Stimulated activated CD4-positive, alpha-beta T cell treated with anti-CD3 and anti-CD28 coated beads, TNF-alpha, amount 100 ng/mL, for 1 hour (primary cell): ENCODE measurements at places on chromosomes 16 and 17.
A peak's percentile ranks its signal among the peaks of the same experiment; 100 is the strongest.

- no peak for DNase-seq
Observed at GRCh38 chr17:49508061-49508865, 13.2 kb downstream of the NGFR start.

GRCh38 chr16:71357681-71358080, 842 bp upstream of the CALB2 start:
- DNase-seq = no peak

DNA sequence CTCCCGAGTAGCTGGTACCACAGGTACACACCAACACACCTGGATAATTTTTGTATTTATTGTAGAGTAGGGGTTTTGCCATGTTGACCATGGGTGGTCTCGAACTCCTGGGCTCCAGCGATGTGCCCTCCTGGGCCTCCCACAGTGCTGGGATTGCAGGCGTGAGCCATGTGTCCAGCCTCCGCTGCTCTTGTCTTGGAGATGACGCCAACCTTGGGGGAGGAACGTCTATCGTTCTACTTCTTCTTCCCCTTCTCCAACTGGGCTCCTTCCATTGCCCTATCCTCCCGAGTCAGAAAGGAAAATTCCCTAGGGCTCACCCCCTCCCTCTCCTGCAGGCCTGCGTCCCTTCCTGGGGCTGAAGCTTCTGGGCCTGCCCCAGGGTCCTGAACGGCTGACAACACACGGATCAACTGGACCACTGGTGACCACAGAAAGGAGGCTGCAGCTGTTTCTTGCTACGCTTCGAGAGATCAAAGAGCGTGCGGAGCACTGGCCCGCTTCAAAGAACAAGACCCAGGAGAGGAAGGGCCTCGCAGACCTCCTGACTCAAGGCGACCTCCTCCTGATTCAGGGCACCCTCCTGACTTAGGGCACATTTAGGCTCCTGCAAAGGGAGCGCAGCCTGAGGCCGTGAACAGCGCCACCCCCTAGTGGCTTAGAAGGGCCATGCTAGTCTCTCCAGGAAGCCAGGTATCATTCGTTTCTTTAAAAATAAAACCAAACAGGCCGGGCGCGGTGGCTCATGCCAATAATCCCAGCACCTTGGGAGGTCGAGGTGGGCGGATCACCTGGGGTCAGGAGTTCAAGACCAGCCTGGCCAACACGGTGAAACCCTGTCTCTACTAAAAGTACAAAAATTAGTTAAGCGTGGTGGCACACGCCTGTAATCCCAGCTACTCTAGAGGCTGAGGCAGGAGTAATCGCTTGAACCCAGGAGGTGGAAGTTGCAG, 48.5 kb upstream of the HELZ start:
- peak; percentile 28 for DNase-seq

DNA sequence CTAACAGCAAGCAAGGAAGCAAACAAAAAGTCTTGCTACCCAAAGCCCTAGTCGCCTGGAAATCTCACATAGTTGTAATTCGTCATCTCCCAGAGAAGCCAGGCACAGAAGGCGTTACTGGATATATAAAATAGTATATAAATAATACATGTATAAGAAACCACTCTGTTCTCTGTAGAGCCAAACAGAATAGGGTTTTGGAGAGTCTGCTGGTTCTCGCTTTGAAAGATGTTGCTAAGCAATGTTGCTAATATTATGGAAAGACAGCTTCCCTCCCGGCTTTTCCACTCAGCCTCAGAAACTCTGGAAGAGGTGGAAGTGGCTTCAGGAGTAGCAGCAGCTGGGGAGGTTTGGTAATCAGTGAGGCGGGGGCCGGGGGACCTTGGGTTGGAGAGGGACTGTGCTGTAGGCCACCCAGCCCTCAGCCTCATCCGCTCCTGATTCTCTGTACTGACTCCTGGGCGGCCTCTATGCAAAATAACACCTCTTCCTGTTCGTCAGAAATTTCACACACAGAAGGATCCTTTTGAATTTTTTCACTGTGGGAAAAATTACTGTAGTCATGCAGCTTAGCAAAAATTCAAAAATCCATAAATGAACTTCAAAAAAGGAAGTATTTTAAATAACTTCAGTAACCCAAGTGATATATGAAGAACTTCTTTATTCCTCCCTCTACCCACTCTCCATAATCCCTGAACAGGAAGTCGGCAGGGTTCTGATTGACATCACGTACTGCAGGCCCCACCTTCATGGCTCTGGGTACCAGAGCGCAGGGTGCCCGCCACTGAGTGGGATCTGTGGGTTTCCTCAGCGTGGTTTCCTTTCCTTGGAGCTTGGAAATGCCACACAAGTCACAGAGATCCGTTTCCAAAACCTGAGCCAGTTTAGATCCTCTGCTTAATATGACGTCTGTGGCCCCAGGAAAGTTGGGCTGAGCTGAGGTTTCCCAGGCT, 51.4 kb downstream of the RAP1GAP2 start:
- DNase-seq = no peak

- no peak for DNase-seq
Observed at GRCh38 chr16:30741461-30741914, 6.7 kb upstream of the PHKG2 start.

- DNase-seq = peak; percentile 16
Observed at GRCh38 chr17:36849871-36850348, 87.4 kb upstream of the LHX1 start.

DNA sequence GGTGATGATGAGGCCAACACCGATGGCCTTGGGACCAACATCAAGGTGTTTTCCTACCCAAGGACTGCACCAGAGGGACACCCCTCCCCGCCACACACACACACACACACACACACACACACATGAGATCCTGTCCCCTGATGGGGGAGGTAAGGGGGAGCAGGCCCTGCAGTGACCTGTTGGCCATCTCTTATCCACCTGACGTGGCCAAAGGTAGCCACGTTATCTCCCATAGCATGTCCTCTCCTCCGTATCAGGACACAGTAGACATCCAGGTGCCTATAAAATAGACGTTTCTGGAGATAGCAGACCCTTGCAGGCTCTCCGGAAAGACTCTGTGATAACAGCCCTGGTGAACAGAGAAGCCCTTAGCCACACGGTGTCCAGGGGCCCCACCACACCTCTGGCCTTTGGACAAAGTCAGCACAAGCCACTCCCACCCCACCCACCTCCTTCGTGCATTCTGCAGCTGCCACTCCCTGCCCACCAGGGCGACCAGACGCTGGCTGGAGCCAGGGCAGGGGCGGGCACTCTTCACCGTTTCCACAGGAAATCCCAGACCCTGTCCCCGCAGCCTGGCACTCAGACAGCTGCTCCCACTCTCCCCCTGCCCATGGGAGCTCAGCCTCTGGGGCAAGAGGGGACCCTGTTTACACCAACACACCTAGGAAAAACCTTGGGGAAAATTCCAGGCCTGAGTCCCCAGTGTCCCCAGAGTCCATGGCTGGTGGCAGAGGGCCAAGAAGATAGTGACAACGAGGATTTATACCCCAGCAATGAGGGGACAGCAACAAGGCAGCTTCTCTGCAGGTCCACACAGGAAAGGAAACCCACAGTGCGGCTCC, 15.4 kb upstream of the ENPP7 start:
- DNase-seq = no peak

GRCh38 chr17:81814748-81815645, 11.0 kb downstream of the GCGR start:
- no peak for DNase-seq

DNA sequence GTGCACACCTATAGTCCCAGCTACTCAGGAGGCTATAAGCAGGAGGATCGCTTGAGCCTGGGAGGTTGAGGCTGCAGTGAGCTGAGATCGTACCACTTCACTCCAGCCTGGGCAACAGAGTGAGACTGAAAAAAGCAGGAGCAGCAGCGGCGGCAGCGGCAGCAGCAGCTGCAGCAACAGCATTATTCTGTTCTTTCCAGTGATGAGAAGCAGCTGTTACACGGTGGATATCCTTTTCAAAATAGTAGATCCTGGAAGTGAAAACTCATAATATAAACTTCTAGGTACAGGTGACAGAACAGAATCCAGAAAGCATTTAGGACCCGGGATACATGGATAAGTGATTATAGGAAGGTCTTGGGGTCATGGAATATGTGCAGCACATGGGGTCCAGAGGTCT, 17.8 kb upstream of the HNF1B start:
- DNase-seq = no peak

- no peak for DNase-seq
Observed at GRCh38 chr17:71472809-71473789, 647.7 kb upstream of the SOX9 start.

DNA sequence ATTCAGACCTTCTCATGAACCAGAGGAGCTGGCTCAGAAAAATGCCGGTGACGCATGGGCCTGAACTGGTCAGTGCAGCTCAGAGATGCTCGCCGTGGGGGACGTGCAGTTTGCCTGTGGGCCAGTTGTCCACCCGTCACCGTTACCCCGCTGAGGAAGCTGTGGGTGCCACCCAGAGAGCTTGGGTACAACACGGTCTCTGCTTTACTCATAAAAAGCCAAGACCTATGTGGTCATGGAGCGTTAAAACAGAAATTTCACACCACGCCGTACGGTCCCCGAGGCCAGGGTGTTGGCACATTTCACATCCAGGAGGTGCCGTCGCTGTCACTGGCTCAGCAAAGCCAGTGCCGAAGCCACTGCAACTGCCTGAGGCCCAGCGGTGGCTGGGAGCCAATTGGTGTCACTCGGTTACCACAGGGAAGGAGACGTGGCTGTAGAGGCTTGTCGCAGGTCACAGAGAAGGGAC, 120.9 kb downstream of the METRNL start:
- no peak for DNase-seq

DNA sequence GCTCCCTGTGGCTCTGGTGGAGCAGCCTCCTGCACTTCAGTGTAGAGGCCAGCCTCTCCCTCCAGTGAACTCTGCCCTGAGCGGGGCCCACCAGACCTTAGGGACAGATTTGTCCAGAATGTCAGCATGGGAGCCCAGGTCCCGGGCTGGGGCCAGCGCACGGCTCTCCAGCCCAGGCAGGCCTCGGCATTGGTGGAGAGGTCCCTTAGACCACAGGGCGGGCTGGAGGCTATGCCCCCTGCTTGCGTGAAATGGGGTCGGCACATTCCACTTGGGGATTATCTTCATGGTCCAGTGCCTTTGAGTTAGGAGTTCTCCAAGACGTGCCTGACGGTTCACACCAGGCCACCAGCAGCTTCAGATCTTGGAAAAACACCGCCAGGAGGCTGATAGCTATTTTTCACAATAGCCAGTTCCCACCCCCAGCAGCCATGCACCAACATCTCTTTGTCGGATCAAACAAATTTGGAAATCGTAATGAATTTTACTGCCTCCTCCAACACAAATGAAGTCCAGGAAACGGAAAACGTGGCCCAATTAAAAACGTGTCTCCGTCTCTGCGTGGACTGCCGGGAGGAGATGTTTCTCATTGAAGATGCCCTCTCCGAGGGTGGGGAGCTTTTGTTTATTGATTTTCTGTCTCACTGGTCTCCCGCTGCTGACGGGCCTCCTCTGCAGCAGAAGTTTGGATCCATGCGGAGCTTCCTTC, 110.0 kb upstream of the CIBAR2 start:
- no peak for DNase-seq

GRCh38 chr16:30829130-30830071, 42.4 kb upstream of the ZNF629 start:
- no peak for DNase-seq

- no peak for DNase-seq
Observed at GRCh38 chr17:57906910-57907309, 48.3 kb downstream of the CUEDC1 start.

DNA sequence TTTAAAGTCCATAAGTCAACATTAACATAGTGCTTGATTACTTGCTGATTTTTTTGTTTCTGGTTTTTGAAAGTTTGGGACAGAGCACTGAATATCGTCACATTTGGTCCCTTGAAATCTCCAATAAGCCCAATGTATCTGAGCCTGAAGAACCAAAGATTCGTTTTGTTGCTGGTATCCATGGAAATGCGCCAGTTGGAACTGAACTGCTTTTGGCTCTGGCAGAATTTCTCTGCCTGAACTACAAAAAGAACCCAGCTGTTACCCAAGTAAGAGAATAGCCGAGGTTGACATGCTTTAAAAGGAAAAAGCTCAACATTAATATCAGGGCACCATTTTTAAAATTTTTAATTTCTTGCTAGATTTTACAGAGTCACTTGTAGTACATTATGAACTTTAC, 27.7 kb upstream of the GOSR1 start:
- no peak for DNase-seq

GRCh38 chr16:2485811-2486507, 11.0 kb downstream of the TBC1D24 start:
- no peak for DNase-seq

DNA sequence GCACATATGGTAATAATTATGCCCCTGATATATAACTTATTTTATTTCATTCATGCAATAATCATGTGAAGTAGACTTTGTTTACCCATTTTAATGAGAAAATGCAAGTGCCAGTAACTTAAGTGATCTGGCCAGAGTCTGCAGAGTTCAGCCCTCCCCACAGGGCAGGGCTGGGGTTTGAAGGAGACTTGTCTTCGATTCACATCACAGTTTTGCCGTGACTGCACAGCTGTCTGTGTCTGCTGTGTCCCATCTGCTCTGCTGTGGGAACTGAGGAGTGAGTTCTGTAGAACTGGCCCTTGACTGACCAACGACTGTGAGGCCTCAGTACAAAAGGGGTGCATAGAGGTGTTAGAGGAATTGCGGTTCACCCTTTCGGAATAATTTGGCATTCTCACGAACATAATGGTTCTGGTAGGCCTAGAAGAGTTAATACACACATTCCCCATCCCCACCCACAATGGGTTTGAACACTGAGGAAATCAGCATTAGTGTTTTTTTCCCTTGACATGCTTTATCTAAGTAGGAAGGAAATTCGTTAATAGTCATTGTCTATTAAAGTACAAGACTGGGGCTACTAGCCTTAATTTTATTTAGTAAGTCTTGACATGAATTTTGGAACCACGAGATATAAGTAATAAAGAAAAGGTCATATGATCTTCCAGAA, 113.6 kb upstream of the MON1B start:
- no peak for DNase-seq

- no peak for DNase-seq
Observed at GRCh38 chr17:32015245-32016013, 8.2 kb downstream of the LRRC37B start.

- DNase-seq = no peak
Observed at GRCh38 chr16:78462288-78463208, 363.1 kb downstream of the WWOX start.

DNA sequence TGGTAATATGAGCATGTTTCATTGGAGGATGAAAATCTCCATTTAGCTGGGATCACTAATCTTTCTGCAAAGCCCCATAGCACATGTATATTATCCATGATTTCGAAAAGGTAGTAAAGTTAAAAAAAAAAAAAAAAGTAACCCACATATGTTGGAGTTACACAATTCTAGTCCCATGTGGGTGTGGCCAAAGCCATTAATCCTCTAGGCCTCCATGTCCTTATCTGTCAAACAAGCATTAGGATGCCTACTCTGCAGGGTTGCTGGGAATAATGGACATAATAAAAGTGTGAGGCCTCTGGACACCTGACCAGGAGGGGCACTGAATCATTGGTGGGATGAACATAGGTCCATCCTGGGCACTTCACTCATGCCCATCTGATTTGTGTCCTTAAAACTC, 29.2 kb upstream of the VAT1L start:
- DNase-seq = no peak

- DNase-seq = no peak
Observed at GRCh38 chr17:80851277-80851925, 140.2 kb upstream of the CHMP6 start.

- no peak for DNase-seq
Observed at GRCh38 chr16:10511829-10512228, 68.6 kb downstream of the EMP2 start.

GRCh38 chr17:75334723-75335122, 45.5 kb upstream of the SLC25A19 start:
- DNase-seq = no peak

GRCh38 chr17:59643159-59644140, 23.8 kb downstream of the CLTC start:
- DNase-seq = no peak

- DNase-seq = no peak
Observed at GRCh38 chr17:69523244-69523861, 108.9 kb downstream of the MAP2K6 start.

- no peak for DNase-seq
Observed at GRCh38 chr17:50911890-50912289, 45.7 kb upstream of the TOB1 start.
